ENCODE measurements at places on chromosomes 6 and 20.

DNA sequence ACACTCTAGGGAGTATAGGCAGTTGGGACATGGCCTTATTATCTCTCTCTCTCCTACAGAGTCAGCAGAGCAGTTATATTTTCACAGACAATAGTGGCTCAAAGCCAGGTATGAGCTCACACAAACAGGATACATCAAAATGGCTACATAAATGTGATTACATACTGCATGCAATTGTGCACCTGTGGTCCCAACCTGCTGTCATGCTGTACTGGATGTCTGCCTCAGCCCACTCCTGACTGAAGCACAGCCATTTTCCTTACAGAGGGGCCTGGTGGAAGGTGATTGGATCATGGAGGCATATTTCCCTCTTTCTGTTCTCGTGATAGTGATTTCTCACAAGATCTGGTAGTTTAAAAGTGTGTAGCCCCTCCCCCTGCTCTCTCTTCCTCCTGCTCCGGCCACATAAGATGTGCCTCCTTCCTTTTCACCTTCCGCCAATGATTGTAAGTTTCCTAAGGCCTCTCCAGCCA lies 37.0 kb upstream of the SAMHD1 start:
- no peak for DNase-seq

- no peak for DNase-seq
These were observed 18.6 kb downstream of the VIP start for GRCh38 chr6:152769159-152769558.

DNA sequence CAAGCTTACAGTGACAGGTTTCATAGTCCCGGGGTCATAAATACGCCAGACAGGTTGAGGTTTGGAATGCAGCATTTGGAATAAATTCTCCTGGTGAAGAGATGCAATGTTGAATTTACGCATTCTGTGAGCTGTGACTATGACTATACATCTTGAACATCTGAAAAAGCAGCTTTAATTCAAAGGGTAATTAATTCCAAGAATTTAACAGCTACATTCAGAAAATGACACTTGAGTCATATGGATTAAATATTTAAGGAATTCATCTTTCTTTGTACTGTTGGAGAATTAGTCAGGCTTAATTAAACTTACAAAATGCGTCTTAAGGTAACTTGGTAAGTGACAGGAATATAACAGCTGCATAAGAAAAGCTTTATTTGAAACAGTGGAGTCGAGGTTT lies 74.7 kb downstream of the ESR1 start:
- no peak for DNase-seq

- DNase-seq, result no peak
These were observed 48.5 kb downstream of the TRIM27 start for GRCh38 chr6:28875191-28875747.

- no peak for DNase-seq
These were observed 214.9 kb upstream of the GMDS start for GRCh38 chr6:2460216-2460745.

- no peak for DNase-seq
These were observed 30.7 kb downstream of the GFRA4 start for GRCh38 chr20:3632311-3633004.

GRCh38 chr20:9756660-9757059 lies 82.2 kb downstream of the PAK5 start:
- DNase-seq, result no peak

- peak; percentile 16 for DNase-seq
These were observed 41.7 kb downstream of the MOCS1 start for GRCh38 chr6:39892490-39893129.

- no peak for DNase-seq
These were observed 34.3 kb downstream of the PYGB start for GRCh38 chr20:25282034-25282781.

DNA sequence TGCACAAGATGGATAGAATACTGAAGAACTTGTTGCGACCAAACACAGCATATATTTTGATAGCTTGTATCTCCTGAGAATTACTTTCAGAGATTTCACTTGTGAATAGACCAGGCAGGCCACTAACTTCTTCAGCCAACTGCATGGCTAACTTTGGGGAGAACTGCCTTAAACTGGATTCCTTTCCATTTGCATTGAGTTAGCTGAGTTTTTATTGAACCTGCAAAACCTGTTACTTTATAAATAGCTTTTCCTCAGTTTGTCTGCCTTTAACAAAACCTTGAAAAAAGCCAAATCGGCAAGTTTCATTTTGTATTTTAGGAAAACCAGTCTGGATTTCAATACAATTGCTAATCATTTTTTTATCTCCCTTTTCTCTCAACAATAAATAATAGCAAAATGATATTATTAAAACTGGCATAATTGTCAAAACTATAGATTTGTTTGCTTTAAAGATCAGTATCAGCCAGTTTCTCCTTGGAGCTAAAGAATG lies 72.6 kb upstream of the SCGN start:
- no peak for DNase-seq

GRCh38 chr6:44250067-44250717 lies 3.3 kb downstream of the HSP90AB1 start:
- DNase-seq, result no peak

GRCh38 chr20:21496452-21496851 lies 17.4 kb downstream of the NKX2-2 start:
- DNase-seq, result no peak

- no peak for DNase-seq
These were observed 68.2 kb downstream of the FIG4 start for GRCh38 chr6:109759098-109759955.

- DNase-seq, result no peak
These were observed 349.0 kb downstream of the PRL start for GRCh38 chr6:21947731-21948386.

DNA sequence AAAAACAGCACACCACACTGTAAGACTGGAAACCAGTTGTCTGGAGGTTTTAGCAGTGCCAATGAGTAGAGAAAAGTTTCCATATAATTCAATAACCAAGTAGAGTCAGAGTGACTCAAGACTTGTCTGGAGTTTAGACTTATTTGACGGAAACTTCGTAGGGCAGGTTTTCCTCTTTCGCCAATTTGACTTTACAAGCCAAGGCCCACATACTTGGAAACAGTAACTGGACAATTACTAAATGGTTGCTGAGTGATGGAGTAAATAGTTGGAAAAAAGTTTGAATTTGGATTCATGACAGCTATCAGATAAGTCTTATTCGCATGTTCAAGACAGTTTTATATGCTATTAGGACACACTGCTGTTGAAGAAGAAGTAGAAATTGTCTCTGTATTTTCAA lies 48.1 kb upstream of the CTAGE9 start:
- DNase-seq, result no peak

- no peak for DNase-seq
These were observed 173.3 kb downstream of the CD83 start for GRCh38 chr6:14290772-14291330.

DNA sequence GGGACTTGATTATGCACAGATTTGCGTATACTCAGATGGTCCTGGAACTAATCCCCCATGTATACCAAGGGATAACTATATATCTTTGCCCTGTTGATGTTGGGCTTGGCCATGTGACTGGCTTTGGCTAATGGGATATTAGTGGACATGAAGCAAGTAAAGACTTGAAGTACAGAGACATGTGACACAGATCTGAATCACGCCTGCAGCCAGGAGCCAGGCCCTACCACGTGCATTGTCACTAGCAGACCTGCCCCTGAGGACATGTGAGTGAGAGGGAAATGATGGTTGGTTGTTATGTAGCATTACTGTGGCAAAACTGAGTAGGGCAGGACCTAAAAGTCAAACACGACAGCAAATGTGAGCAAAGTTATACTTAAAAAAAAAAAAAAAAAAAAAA lies 155.7 kb downstream of the AKAP7 start:
- DNase-seq, result no peak

GRCh38 chr6:6738922-6739716 lies 150.6 kb downstream of the LY86 start:
- no peak for DNase-seq

DNA sequence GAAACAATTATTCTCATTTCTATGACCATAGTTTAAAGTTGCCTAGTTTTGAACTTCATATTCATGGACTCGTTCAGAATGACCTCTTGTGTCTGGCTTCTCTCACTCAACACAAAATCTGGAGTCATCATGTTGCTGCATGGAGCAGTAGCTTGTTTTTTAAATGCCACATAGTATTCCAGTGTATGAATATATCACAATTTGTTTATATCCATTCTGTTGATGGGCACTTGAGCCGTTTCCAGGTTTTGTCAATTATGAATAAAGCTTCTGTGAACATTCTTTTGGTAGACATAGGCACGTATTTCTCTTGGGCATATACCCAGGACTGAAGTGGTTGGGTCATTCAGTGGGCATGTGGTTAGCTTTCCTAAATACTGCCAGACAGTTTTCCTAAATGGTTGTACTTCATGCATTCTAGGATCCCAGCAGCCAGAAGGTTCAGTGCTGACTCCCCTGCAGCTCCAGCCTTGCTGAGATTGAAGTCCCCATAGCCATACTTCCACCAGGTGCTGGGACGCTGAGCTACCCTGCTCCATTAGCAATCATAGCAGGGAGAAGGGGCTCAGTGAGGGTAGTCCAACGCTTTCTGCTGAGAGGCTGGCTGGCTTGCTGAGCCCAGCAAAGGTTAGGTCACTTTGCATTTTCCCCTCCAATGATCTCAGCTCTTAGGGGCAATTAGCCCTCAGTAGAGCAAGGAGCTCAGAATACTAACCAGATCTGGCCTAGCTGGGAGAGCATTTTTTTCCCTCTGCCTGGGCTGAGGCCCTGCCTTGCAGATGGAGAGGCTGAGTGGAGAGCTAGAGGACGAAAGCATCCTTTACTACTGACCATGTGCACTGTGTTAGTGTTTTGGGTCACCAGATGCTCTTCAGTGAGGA lies 35.7 kb upstream of the CTNNBL1 start:
- DNase-seq, result no peak

GRCh38 chr6:164741938-164742451 lies 567.4 kb downstream of the C6orf118 start:
- DNase-seq, result no peak

- no peak for DNase-seq
These were observed 831 bp upstream of the SIRPB2 start for GRCh38 chr20:1491860-1492642.

DNA sequence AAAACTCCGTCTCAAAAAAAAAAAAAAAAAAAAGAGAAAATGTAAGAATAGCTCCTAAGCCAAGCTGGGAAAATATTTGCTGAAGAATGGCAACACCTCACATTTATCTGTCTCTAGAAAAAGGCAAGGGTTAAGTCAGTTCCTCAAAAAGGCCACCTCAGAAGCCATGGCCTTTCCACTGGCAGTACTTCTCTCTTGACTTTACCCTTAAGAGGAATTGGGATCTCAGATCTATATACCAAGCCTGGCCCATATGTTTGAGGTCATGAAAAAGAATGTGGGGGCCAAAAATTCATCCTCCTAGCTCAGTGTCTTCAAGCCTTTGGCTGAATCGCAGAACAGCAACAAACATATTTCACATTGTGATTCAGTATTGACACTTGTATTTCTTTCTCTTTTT lies 10.9 kb upstream of the NCOA3 start:
- DNase-seq, result no peak

DNA sequence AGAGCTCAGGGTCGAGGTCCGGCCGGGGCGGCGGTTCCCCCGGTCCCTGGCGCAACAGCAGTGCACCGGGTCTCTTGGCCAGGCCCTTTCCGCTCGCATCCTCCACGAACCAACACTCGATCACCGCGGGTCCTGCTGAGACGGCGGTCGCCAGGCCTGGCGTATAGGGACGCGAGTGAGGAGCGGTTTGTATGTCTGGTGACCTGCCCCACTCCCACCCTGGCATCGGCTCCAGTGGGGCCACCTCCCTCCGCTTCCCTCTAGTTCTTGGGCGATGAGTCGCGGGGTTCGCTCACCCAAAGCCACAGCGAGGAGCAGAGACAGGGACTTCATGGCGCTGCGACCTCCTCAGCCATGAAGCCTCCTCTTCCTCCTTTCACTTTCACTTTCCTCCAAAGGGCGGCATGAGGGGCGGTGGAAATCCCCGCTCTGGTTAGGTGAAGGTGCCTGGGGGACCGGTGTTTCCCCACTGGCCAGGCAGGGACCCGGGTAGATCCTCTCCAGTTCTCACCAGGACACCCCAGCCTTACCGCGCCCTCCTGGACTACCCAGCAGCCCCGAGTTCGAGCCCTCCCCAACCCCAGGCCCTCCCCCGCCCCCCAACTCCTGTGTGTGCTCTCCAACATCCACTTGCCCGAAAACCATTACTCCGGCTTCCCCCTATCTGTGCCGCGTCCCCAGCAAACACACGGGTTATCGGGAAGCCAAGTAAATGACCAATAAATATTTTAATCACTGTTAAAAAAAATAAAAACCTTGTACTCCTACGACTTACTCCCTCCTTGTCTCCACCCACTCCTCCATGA lies at the start of gene TAPBP:
TAPBP (minus strand) TSS at position 370 of the 806 bp plus-strand sequence; CDS start at position 333, 37 bp downstream.
- DNase-seq, result no peak

DNA sequence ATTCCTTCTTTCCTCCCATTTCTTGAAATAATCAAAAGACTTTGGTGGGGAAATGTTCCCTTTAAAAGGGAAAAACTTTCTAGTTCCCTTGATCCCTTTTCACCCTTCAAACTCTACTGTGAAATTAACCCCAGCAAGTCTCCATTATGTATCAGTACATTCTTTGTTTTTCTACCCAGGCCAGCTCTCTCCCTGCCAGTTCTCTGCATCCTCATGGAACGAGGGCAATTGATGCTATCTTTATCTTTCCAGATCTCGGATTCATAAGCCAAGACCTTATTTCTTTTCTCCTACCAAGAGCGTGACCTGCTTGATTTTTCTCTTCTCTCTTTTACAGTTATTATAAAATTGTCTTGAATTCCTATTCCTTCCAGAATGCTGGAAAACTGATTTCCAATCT lies 75.8 kb downstream of the ADGRB3 start:
- DNase-seq, result no peak

DNA sequence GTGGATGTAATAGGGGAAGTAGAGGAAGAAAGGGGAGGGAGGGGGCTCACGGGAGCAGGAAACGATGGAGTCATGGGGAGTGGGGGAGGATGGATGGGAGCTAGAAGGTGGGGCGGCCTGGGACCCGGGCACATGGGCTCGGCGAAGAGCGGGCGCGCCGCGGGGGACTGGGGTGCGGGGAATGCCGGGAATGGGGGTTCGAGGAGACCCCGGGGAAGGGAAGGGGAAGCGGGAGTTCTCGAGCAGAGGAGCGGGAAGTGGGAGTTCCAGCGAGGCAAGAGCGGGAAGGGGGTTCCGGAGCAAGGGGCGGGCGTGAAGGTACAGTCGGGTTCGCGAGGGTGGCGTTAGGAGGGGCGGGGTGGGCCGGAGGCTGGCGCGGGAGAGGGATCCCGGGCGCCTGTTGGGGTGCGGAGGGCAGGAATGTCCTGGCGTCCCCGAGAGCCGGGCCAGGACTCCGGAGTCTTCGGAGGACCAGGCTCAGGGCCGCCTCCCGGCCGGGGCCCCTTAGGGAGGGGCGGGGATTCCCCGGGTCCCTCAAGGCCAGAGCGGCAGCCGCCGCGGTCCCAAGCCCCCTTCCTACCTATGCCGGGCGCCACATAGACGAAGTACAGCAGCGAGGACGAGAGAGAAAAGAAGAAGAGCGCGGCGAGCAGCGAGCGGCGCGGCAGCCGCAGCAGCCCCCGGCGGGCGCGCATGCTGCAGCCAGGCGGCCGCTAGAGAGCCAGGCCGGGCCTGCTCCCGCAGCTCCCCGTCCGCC lies 504 bp downstream of the B4GALT5 start:
- no peak for DNase-seq

DNA sequence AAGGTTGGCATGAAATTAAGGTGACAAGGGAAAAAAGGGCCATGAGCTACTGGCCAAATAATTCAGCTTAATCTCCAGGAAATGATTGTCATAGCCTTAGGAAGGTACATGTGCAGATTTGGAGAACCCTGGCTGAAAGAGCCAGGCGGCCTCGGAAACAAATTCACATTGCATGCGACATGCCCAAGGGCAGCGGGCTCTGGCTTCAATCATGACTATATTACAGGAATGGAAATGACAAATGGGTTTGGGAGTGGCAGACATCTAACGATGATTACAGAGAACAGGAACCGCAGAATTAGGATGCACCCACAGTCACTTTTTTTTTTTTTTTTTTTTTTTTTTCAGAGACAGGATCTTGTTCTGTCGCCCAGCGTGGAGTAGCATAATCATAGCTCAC lies 112.4 kb upstream of the SALL4 start:
- no peak for DNase-seq

Measured in NCI-H2107 (cell line).